ENCODE measurements at places on chromosomes 2 and 18. TPM values are rescaled to one million over a fixed set of nuclear protein-coding genes. Genes with fewer than 3 reads are reported as not detected.

- no peaks in the 10 kb centered on the region for H3K27me3 ChIP-seq
- H3K27ac ChIP-seq, result no peak overlapping the region
These were observed 1428.4 kb upstream of the CDH2 start for GRCh38 chr18:29605365-29605764.

Gene SRD5A2
- not detected for total RNA-seq

DNA sequence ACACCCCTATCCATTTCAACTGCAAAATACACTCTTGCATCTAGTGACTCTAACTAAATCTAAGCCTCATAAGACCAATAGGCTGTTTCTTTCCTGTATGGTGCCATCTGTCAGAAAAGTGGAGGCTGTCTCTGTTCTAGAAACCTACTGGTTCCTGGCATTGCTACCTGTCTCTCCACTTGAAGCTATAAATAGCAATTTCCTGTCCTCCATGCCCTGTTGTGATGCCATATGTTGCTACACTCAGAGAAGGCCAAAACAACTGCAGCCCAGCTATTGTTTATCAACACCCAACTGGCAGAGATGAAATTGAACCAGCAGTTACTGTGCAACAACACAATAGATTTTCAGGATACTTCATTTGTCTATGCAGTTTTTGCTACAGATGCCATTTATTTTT is 1355.1 kb upstream of the SLC39A10 start:
- H3K27me3 ChIP-seq, result no peaks in the 10 kb centered on the region
- H3K36me3 ChIP-seq, result no peaks in the 10 kb centered on the region
- no peak for DNase-seq
- H3K27ac ChIP-seq, result no peak overlapping the region
- no peak overlapping the region for H3K4me3 ChIP-seq

DNA sequence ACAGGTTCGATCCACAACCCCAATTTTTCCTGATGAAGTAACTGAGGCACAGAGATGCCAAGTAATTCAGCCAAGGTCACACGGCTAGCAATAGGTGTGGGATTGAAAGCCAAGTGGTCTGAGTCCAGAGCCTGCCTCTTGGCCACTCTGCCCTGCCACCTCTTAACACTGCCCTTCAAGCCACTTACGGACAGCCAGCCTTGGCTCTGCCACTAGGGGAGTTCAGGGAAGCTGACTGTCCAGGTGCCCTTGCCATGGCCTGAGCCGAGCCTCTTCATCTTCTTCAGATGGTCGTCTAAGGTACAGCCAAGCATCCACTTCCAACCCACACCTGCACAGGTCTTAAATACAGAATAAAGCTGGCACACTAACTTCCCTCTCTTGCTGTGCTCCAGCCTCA is 99.3 kb upstream of the GPR45 start:
- H3K27me3 ChIP-seq, result peaks cover 51% of the 10 kb centered on the region
- no peak overlapping the region for H3K4me3 ChIP-seq
- no peaks in the 10 kb centered on the region for H3K36me3 ChIP-seq

DNA sequence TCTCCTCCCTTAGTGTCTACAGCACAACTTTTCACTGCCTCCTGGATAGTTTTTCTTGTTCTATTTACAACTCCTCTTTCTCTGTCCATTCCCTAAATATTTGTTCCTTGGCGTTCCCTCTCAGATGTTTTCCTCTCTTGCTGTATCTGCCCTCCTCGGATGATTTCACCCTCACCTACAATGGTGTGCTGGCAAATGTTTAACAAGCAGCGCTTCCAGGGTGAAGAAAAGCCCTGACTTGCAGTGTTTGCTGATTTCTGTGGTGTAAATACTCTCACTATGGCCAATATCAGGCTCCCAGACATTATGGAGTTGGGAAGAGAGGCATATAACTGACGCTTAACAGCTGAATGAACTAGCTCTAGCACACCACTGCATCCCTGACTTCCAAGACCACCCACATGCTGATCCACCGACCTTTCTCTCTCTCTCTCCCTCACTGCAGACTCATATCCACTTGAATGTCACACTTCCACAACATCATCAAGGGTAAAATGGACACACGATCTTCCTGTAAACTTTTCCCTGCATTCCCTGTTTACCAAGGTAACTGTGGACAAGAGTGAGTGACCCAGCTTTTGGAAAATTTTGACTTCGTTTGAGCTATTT is 31.5 kb upstream of the SPTBN1 start:
- no peak overlapping the region for H3K4me3 ChIP-seq
- H3K4me1 ChIP-seq, result peaks cover 6% of the 10 kb centered on the region
- H3K27me3 ChIP-seq, result no peaks in the 10 kb centered on the region
- H3K27ac ChIP-seq, result no peak overlapping the region
- H3K36me3 ChIP-seq, result no peaks in the 10 kb centered on the region
- no peak for DNase-seq

DNA sequence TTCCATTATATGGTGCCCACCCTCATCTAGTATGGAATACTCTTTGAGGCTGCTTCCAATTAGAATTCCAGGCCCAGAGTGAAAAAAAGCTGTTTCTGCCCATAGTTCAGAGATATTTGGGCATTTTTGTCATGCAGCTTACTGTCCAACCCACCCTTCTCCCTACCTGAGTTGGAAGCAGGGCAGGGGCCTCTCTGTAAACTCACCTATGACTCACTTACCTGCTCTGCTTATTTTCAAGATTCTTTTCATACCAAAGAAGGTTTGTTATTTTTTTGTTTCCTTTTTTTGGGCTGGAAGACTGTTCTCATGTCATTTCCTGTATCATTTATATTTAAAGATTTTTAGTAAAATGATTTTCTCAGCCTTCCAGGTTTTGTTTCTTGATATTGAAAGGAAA is 38.4 kb upstream of the PPP1R1C start:
- no peak for DNase-seq
- no peak overlapping the region for H3K4me3 ChIP-seq
- no peaks in the 10 kb centered on the region for H3K27me3 ChIP-seq
- H3K27ac ChIP-seq, result no peak overlapping the region
- no peaks in the 10 kb centered on the region for H3K4me1 ChIP-seq

- no peaks in the 10 kb centered on the region for H3K4me1 ChIP-seq
- no peak overlapping the region for H3K27ac ChIP-seq
- DNase-seq, result no peak
- H3K27me3 ChIP-seq, result no peaks in the 10 kb centered on the region
These were observed 344.9 kb downstream of the CYRIA start for GRCh38 chr2:16320716-16321115.

Gene CNNM4
- total RNA-seq, result 66.5 TPM

DNA sequence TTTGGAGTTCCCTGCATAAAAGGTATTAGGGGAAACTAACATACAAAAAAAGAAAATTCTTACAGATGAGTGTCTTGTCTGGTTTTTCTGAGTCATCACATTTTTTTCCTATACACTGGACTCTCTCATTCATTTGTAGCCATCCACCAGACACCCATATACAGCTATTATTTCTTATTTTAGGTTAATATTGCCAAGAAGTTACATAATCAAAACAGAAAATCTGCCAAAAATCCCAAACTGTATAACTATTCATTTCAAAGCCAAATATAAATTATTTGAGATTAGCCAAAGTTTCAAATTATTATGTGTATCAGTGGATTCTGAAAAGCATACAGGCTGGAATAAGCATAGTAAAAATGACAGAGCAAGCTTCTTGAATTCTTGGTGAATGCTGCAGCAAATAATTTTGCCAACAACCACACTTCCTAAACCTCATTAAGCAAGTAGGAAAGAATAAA is 191.2 kb downstream of the NCKAP5 start:
- H3K27me3 ChIP-seq, result no peaks in the 10 kb centered on the region
- no peak overlapping the region for H3K4me3 ChIP-seq
- no peaks in the 10 kb centered on the region for H3K4me1 ChIP-seq

GRCh38 chr2:236552212-236552542 is 17.4 kb upstream of the ACKR3 start:
- no peak for DNase-seq
- no peaks in the 10 kb centered on the region for H3K4me1 ChIP-seq
- H3K4me3 ChIP-seq, result no peak overlapping the region
- H3K27me3 ChIP-seq, result no peaks in the 10 kb centered on the region
- no peaks in the 10 kb centered on the region for H3K36me3 ChIP-seq

DNA sequence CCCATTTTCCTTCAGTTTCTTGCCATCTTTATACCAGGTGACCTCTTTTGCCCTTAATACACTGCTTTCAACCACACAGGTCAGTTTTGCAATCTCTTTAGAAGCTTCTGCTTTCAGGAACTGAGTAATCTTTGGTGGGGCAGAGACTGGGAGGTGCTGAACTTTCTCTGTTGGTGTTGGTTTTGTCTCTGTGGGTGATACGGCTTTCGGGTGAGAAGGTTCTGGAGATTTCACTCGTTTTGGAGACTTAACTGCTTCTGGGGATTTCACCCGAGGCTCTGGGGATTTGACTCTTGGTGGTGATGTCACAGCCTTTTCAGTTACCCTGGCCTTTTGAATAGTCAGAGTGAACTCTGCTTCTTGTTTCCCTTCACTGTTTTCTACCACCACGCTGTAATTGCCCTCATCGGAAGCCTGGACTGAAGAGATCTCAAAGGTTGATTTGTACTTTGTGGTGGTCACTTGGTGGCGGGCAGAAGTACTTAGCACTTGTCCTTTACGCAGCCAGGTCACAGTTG is 50.4 kb downstream of the PLEKHA3 start:
- H3K27ac ChIP-seq, result no peak overlapping the region
- no peaks in the 10 kb centered on the region for H3K4me1 ChIP-seq
- H3K36me3 ChIP-seq, result no peaks in the 10 kb centered on the region
- H3K4me3 ChIP-seq, result no peak overlapping the region
- no peaks in the 10 kb centered on the region for H3K27me3 ChIP-seq
- DNase-seq, result no peak

GRCh38 chr18:50369672-50370071 is 5.2 kb upstream of the SKA1 start:
- no peaks in the 10 kb centered on the region for H3K4me1 ChIP-seq
- no peak overlapping the region for H3K4me3 ChIP-seq
- no peak for DNase-seq
- H3K27me3 ChIP-seq, result no peaks in the 10 kb centered on the region

- H3K27ac ChIP-seq, result peak overlapping the region; percentile 94
- H3K27me3 ChIP-seq, result no peaks in the 10 kb centered on the region
- no peaks in the 10 kb centered on the region for H3K36me3 ChIP-seq
- peak; percentile 79 for DNase-seq
- peak overlapping the region; percentile 100 for H3K4me3 ChIP-seq
These were observed 625 bp downstream of the ARPC2 start for GRCh38 chr2:218217360-218218267.
